ENCODE measurements at places on chromosomes 16 and 17.
A peak's percentile ranks its signal among the peaks of the same experiment; 100 is the strongest.

- no peak for DNase-seq
These were observed 7.6 kb downstream of the ALKBH5 start for GRCh38 chr17:18191236-18191667.

- peak; percentile 77 for DNase-seq
These were observed 669 bp downstream of the MIEF2 start for GRCh38 chr17:18261146-18261515.

DNA sequence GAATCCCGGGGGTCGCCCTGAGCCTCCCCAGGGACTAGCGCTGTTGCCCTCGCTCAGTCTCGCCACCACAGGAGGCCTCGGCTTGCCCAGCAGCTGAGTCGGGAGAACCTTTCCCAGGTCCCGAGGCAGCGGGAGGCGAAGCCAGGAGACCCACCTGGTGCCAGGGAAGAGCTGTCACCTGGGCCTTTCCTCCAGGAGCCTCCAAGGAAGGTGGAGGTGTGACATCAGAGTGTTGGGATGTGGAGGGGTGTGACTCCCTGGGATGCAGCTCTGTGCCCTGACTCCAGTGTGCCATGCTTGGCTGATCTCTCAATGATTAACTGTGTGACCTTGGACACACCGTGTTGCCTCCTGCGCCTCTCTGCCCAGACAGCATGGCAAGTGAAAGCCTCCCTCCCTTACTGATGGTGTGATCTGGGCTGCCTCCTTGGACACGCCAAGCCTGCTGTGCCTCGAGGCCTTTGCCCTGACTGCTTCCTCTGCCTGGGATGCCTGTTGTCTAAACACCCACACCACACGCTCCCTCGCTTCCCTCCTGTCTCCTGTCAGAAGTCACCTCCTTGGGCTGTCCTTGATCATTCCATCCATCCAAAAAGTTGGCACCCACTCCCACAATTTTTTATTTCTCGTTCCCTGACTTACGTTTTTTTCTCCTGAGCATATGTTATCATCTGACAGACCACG lies 88.0 kb downstream of the CMIP start:
- no peak for DNase-seq

GRCh38 chr16:12629271-12629670 lies 174.4 kb downstream of the CPPED1 start:
- DNase-seq, result peak; percentile 19

- DNase-seq, result no peak
These were observed 8.1 kb downstream of the ZZEF1 start for GRCh38 chr17:4134721-4135120.

DNA sequence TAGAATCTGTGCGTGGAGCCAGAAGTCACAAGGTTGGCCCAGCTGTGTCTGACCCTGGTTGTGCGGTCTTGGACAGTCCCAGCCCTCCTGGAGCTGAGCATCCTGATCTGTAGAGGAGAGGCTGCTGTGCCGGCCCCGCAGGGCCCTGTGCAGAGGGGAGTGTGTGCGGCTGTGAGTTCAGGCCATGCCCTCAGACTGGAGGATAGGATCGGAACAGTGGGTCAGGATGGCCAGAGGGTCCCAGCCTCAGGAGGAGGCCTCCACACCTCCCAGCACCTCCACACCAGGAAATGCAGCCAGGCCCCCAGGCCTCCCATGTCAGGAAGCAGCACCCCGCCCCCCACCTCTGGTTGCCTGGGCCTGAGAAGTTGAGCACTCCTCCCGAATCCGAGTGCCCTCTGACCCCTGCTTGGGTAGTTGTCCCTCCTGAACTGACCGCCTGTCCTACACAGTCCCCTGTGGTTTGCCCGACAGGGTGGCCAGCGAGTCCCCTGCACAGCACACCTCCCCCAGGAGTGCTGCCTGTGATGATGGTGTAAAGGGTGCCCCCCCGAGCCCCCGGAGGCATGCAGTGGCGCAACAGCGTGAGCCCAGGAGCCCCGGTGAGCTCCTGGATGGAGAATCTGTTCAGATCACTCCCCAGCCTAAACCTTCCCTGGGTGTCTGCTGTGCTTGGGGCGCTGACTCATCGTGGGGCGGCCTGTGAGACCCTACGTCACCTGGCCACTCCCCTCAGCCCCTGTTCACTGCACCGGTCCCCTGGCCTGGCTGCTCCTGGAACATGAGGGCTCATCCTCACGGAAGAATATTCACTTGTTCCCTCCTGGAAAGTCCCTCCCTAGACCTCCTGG lies 285.2 kb downstream of the SEC14L1 start:
- peak; percentile 90 for DNase-seq

- DNase-seq, result no peak
These were observed 11.1 kb downstream of the XYLT2 start for GRCh38 chr17:50356892-50357510.

GRCh38 chr17:19370493-19370960 lies 7.8 kb upstream of the MAPK7 start:
- DNase-seq, result no peak

DNA sequence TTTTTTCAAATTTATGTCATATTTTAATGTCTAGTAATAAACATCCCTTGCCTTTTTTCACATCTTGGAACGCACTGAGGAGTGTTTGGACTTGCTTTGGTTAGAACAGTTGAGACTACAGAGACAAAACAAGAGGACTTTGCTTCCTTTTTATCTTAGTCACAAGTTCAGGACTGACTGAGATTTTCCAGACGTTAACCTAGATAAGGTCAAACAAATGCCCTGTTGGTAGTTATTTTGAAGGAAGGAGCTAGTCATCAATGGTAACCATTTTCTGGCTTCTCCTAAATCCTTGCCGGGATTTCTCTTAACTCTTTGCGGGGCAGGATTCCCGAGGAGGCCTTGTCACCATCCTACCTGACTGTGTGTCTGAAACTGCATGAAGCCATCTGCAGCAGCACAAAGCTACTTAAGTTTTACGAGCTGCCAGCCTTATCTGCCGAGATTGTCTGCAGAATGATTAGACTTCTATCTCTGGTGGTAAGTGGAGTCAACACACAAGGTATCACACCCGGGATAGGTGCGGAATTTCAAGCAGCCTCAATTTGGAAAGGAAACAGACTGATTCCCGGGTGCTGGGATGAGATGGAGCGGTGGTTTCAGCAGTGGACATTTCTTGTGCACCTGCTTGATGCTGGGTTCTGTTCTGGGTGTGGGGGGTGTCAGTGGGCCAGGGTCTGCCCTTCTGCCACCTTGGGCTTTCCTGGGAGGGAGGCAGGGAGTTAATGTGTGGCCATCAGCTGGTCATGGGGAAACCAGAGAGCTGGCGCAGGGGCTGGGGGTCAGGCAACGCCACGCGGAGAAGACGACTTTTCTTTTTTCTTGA lies 48.3 kb downstream of the RNF213 start:
- DNase-seq, result no peak

DNA sequence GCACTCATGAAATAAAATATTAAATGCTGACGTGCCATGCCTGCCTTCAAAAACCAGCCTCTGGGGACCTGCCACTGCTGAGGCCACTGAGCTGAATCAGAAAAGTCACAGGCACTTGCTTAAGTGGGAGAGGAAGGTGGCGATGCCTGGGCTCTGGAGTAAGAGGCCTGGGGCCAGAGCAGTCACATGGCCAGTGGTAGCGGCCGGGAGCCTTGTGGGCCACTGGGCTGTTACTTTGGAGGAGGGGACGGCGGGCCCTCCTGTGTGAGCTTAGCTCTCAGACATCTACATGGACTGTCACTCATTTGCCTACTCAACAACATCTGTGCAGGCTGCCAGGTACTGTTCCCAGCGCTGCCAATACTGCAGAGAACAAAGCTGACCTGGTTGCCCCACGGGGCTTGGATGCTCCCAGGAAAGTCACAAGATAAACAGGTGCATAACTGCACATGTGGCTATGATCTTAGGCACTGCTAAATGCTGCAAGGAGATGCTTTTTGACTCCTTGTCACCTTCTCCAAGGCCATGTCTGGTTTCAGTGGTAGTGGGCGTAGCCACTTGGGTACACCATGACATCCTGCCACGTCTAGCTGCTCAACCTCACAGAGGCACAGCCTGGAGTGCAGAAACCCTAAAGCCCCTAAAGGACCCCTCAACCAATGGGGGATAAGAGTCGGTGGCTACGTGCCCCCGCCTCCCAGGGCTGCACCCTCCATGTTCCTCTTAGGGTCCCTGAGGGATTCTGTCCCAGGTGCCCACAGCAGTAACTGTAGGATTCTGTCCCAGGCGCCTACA lies 11.6 kb downstream of the COTL1 start:
- no peak for DNase-seq

DNA sequence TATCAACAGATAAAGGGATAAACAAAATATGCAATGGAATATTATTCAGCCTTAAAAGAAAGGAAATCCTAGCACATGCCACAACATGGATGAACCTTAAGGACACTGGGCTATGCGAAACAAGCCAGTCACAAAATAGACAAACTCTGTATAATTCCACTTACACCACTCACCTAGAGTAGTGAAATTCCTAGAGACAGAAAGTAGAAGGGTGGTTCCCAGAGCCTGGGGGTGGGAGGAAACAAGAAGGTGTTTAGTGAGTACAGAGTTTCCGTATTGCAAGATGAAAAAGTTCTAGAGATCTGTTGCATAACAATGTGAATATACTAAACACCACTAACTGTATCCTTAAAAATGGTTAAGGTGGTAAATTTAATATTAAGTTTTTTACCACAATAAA lies 10.0 kb downstream of the SPOP start:
- no peak for DNase-seq

- DNase-seq, result no peak
These were observed 22.5 kb upstream of the MEAK7 start for GRCh38 chr16:84526794-84527531.

GRCh38 chr17:55598495-55598894 lies 87.2 kb upstream of the SMIM36 start:
- no peak for DNase-seq

DNA sequence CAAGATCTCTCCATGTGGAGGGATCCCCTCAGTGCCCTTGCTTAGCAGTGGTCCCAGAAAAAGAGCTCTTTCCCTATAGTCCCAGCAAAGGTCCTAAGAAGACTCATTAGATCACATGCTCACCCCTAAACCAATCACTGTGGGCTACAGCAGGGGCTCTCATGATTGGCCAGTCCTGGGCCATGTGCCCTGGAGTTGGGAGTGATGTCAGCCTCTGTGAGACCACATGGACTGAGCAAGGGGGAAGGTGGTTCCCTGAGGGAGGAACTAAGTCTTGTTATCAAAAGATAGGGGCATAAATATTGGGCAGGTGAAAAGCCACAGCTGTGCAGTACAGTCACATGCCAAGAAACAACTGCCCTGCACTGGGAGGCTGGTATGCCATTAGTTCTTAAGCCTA lies 51.3 kb downstream of the SCNN1B start:
- DNase-seq, result no peak

DNA sequence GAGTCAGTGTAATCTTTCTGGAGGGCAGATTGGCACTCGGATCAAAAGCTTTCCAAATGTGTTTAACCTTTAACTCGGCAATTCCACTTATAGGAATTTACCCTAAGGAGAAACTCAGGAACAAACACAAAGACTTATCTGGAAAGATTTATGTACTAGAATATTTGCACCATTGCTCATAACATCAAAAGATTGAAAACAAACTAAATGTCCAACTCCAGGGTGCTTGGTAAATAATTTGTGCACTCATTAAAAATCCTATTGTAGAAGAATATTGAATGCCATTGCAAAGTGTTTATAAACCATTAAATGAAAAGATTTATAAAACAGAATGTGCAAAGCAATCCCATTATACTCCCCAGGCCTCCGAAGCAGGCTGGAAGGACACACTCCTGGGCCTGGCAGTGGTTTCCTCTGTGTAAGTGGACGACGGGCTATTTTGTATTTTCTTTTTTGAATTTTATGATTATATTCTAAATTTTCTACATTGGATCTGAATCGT lies 18.7 kb upstream of the RBFOX3 start:
- no peak for DNase-seq

DNA sequence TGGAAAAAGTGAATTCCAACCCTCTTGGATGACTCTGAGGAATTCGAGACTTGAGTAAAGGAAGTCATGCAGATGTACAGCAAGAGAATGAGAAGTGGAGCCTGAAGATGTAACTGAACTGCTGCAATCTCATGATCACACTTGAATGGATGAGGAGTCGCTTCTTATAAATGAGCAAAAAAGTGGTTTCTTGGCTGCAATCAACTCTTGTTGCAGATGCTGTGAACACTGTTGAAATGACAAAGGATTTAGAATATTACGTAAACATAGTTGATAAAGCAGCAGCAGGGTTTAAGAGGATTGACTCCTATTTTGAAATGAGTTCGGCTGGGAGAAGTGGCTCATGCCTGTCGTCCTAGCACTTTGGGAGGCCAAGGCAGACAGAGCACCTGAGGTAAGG lies 25.5 kb downstream of the ASPA start:
- DNase-seq, result no peak

DNA sequence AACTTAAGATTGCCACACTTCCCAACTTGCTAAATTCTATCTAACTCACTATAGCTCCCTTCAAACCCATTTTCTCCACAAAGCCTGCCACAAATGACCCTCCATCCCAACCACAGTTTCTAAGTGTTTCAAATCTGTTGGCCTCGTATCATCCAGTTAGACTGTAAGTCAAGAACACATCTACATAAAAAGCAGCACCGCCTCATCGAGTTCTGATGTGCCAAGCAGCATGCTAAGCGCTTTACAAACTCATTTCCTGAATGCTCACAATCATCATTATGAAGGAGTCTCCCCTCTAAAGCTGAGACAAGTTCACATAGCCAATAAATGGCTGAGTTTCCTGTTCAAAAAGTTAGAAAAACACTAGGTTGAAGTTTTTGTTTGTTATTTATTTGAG lies 9.2 kb upstream of the ANKFY1 start:
- no peak for DNase-seq

DNA sequence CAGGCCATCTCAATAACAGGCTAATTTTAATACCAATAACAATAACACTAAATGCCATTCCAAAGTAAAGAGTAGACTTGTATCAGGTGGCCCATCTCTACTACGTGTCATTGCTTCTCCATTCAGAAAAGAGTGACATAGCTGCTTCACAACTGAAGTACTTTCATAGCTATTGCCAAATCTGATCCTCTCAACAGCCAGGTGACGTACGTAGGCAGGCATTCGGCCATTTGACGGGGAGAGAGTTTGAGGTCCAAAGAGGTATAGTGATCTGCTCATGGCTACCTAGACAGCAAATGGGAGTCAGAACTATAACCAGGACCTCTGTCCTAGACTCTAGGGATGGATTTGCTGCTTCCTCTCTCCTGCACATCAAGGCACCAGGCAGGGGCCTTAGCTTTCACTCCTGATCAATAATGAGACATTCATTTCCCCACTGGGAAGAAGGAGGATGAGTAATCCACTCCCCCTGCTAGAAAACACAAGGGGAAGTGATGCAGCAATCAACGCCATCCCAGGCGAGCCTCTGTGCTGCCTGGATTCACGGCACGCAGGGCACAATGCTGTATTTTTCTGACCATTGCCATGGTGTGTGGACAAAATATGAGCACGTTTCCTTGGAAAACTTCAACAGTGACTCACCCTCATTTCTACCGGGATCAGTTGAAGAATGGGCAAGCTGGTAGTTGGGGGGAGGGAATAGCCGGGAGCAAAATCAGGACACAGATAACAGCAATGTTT lies 80.9 kb downstream of the SPACA3 start:
- no peak for DNase-seq

- DNase-seq, result no peak
These were observed 44.1 kb upstream of the SEC14L1 start for GRCh38 chr17:77096570-77097214.

- no peak for DNase-seq
These were observed at the start of gene KRTAP4-6 for GRCh38 chr17:41140360-41141131. KRTAP4-6 (minus strand) TSS chr17:41140544; CDS start chr17:41140487, 57 bp downstream.

- DNase-seq, result no peak
These were observed 21.3 kb downstream of the C16orf95 start for GRCh38 chr16:87295661-87296531.
